ENCODE measurements at places on chromosomes 2 and 18.
A peak's percentile ranks its signal among the peaks of the same experiment; 100 is the strongest.

DNA sequence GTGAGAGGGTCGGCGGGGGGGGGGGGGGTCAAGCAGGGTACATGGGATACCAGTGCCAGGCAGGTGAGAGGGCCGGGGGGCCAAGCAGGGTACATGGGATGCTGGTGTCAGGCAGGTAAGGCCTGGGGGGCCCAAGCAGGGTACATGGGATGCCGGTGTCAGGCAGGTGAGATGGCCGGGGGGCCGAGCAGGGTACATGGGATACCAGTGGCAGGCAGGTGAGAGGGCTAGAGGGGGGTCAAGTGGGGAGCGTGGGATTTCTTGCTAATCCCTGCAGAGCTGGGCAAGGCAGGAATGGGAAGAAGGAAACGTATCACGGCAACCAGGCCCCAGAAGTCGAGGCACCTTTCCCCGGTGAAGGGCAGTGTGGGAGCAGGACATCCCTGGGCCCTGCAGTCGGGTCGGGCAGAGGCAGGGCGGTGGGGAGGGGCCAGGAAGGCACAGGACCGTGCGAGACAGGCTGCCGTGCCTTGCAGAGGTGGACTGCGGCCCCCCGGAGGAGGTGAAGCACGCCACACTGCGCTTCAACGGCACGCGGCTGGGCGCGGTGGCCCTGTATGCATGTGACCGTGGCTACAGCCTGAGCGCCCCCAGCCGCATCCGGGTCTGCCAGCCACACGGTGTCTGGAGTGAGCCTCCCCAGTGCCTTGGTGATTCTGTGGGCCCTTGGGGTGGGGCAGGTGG is 49.3 kb downstream of the MTERF4 start:
- DNase-seq, result no peak

DNA sequence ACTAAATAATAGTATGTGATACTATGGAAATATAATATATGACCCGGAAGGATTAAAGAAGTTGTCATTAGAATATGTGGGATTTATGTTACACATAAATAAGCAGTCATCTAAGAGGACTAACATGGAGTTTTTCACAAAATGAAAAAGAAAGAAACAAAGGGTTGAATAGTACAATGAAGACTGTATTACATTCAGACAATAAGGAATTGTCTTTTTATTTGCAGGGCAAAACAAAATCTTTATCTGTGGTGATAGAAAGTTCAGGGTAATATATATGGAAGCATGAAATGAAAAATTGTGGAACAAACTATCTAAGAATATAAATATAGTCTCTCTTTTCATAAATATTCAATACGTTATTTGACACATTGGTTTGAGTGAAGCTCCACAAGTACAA is 5.8 kb downstream of the ERMN start:
- no peak for DNase-seq

DNA sequence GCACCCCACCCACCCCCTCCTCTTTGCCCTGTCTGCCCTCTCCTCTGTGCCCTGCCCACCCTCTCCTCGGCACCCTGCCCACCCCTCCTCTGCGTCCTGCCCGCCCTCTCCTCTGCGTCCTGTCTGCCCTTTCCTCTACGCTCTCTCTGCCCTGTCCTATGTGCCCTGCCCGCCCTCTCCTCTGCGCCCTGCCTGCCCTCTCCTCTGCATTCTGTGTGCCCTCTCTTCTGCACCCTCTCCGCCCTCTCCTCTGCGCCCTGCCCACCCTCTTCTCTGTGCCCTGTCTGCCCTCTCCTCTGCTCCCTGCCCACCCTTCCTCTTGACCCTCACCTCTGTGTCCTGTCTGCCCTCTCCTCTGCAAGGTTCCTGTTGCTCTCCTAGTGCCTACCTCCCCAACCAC is 233.6 kb downstream of the SMAD2 start:
- DNase-seq, result no peak

GRCh38 chr2:60972889-60973656 is 44.4 kb upstream of the PEX13 start:
- DNase-seq, result no peak

GRCh38 chr2:237411683-237412423 is 2.1 kb downstream of the COL6A3 start:
- peak; percentile 67 for DNase-seq

DNA sequence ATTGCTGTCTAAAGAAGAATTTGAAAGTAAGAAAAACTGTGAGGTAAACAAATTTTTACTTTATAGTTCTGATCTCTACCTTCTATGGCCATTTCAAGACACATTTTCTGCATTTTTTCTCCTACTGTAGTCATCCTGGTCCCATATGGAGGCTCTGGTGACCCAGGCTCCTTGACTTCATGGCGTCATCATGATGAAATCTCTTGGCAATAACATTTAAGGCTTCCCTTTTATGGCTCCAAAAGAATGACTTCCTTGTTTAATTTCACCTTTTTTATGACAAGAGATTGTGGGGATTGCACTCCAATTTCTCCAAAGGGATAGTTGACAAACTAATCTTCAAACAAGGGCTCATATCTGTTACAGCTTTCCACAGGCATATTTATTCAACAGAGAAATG is 143.0 kb upstream of the SCN7A start:
- DNase-seq, result no peak

DNA sequence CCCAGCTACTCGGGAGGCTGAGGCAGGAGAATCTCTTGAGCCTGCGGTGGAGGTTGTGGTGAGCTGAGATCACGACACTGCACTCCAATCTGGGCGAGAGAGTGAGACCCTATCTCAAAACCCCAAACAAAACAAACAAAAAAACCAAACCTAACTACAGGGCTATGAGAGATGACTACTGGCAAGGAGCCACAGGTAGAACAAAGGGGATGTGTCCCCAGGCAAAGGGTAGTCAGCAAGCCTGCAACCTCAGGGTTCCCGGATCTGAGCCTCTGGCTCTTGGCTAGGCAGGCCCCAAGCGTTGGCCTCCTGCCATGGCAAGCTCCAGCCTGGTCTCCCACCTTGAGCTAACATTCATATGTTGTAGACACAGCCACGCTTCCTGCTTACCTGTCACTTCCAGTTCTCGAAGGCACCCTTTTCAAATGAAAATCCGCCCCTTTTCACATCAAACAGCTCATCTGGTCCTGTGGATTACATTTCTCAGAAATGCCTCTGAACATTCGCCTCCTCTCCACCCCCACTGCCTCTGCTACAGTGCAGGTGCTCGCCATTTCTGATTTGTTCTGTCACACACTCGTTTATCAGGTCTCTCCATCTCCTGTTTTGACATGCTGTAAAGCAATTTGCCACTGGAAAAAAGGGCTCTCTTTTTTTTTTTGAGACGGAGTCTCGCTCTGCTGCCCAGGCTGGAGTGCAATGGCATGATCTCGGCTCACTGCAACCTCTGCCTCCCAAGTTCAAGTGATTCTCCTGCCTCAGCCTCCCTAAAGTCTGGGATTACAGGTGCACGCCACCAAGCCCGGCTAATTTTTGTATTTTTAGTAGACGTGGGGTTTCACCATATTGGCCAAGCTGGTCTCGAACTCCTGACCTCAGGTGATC is 13.1 kb upstream of the ACTR3 start:
- DNase-seq, result no peak

GRCh38 chr2:96140941-96141623 is 2.8 kb upstream of the ASTL start:
- DNase-seq, result no peak
